ENCODE measurements at places on chromosomes 4 and X.

GRCh38 chr4:48173056-48173991 lies 39.3 kb upstream of the TXK start:
- DNase-seq, result no peak

DNA sequence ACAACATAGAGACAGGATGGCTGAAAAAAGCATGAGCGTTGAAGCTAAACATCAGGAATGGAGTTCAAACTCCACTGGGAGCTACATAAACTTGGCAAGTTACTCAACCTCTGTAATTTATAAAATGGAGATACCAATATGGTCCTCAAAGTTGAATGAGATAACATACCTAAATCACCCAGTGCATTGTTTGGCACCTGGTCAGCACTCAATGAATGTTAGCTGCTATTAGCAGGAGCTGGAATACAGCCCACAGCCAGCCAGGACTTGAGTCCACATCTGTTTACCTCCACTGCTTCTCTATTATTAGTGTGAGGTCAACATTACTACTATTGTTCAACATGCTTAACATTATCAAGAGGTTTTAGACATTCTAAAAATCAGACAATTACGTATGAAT lies 97.9 kb downstream of the NR3C2 start:
- DNase-seq, result no peak

- DNase-seq, result no peak
These were observed 112.5 kb downstream of the SCLT1 start for GRCh38 chr4:128980816-128981326.

DNA sequence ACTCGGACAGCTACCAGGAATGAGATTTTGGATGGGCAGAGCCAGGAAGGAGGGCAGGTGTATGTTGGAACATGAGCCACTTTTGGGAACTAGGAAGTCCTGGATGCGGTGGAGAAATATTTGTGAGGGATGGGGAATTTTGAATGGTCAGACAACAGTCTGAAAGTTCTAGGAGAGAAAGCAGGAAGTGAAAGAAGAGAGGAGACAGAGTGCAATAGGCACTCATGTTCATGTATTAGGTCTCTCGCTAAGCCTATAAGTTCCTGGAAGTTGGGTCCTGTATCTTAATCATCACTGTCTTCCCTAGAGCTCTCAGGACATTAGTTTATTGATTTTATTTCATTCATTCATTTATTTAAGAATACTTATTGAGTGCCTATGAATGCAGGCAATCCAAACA lies 65.7 kb upstream of the CITED1 start:
- no peak for DNase-seq

GRCh38 chrX:5823903-5824302 lies 404.8 kb downstream of the NLGN4X start:
- no peak for DNase-seq

- DNase-seq, result no peak
These were observed 222.1 kb downstream of the LDB2 start for GRCh38 chr4:16676230-16676770.
